ENCODE measurements at places on chromosomes 5 and 9.
A peak's percentile ranks its signal among the peaks of the same experiment; 100 is the strongest.

- no peak for DNase-seq
Measured at GRCh38 chr5:32217886-32218396, 43.8 kb upstream of the GOLPH3 start.

- peak; percentile 81 for DNase-seq
Measured at GRCh38 chr9:89000973-89001916, 10.0 kb downstream of the S1PR3 start.

DNA sequence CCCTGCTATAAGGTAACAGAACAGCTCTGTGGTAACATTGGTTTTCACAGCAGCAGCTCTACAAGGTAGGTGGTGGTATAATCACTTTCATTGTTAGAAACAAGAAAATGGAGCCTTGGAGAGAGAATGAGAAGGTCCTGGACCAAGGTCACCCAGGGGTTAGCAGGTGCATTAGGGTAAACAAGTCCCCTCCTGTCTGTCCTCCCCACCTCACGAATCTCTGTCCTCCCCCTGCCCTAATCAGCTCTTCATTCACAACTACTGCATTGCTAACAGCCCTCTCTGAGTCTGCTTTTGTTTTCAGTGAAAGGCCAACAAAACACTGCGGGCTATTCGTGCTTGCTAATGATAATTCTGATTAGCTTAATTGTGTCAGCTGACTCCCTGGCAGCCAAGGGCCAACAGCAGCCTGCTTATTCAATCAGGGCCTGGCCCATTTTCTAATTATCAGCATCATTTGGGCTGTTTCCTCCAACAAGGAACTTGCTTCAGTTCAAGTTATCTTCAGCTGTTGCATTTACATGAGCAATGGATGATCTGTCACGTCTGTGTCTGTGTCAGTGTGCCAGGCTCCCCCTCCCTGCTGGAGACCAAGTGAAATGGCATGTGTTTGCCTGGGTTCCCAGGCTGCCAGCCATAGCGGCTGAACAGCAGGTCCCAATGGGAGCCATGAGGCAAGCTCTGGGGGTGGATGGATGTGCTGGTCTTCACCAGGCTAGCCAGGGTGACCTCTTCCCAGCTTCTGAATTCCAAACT is 56.7 kb upstream of the EQTN start:
- DNase-seq: peak; percentile 16

DNA sequence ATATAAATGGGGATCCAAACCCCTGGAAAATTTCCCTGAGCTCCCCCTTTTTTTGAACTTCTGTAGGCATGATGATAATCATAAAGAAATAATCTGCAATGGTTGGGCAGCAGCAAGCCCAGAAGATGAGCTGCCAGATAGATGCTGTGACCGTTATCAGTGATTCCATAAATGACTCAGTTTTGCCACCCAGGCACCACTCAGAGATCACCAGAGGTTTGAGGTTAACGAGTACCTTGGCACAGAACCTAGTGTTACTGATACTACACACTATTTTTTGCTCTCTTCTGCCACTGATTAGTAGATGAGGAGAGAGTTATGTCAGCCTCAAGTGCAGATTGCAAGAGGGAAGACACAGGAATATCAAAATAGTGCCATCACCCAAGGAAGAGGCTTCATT is 199.3 kb upstream of the PTGER4 start:
- peak; percentile 97 for DNase-seq

DNA sequence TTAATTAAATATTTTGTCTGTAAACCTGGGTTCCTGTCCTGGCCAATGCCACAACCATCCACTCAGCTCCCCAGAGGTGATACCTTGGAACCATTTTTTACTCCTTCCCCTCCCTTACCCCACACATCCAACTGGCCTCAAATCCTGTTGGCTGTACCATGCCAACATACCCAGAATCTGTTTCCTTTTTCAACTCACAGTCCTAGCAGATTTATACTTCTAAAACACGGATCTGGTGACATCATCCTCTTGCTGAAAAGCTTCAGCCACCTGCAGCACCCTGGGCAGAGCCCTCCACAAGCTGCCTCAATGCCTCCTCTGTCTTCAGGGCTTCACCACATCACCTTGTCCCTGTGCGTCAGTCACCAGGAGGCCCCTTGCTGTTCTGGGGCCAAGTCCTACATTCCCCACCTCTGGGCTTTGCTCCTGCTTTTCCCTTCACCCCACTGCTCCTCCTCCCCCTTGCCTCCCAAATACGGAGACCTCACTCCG is 14.9 kb downstream of the SEMA6A start:
- no peak for DNase-seq

DNA sequence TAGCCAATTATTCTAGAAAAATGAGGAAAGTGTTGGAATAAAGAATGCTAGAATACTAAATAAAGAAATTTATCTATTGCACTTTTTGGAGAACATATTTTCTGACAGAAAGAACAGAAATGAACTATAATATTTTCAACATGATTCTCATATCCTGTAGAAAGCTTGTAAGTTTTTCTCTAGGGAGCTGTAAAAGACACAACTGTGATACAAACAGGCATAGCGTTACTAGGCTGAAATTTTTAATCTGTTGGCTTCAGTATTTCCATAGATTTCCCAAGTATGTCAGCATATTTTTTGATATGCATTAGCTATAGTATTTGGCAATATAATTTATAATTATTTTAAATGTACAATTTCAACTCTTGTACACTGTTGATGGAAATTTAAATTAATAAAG is 31.3 kb downstream of the ANXA1 start:
- no peak for DNase-seq

- no peak for DNase-seq
Measured at GRCh38 chr5:34570143-34570542, 86.0 kb upstream of the RAI14 start.

DNA sequence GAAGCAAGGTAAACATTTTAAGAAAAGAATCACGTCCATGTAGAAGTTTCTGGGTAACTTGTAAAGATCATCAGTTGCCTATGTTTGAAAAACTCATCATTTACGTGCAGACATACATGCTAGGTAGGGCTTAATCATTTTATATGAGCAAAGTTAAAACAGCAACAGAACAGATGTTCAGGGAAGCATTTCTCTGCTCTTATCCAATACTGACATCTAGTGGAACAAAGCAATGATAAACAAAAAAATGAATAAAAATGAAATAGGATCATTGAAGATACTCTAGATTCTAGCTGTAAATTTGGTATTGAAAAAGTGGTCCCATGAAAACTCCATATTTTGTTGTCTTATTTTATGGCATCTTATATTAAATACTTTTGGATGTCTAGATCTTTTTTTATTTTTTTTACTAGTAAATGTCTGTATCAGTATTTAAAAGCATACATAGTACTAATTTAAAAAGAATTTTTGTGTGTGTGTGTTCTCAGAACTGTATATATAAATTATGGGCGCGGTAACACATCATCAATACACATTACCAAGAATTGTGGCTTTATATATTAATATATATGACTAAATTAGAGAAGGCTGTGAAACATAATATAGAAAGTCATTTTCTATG is 1050.2 kb downstream of the CDH12 start:
- DNase-seq: no peak

DNA sequence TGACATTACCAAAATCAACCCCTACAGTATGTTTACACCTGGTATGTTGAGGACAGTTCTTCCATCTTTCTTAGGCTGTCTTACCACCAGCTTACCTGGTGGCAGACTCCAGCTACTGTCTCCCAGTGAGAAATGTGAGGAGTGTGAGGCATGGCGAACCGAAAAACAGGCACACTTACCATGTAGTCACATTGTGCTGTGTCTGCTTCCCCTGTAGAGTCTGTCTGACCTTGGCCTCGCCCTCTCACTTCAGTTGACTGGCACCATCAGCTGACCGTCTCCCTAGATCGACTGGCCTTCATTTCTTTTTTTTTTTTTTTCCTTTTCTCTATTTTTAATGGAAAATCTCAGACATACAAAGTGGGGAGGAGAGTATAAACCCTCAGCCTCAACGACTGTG is 4.9 kb downstream of the ACO1 start:
- DNase-seq: no peak

- DNase-seq: peak; percentile 47
Measured at GRCh38 chr9:37210737-37211523, 90.6 kb downstream of the ZCCHC7 start.

DNA sequence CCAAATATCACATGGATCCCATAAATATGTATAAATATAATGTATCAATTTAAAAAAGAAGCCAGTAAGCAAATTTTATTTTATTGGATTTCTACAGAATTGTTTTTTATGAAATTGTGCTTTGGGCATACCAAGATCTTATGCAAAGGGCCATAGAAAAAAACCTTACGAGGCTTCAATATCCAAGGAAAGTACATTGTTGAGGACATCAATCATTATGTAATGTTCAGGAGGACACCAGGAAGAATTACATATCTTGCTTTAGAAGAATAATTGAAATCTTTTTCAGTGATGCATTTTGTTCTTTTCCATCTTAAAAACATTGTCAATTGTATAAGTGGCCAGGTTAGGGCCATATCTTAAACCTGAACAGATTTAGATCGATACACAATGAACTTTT is 187.8 kb upstream of the GAS1 start:
- DNase-seq: no peak

DNA sequence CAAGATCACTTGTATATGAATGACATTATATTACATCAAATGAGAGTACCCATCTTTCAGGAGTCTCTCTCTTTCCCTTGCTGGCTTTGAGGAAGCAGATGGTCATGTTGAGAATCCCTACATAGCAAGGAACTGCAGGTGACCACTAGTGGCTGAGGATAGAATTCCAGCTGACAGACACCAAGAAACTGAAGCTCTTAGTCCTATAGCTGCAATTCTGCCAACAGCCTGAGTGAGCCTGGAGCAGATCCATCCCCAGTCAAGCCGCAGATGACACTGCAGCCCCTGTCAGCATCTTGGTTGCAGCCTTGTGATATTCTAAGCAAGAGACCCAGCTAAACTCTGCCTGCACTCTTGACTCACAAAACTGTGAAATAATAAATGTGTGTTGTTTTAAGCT is 531.5 kb downstream of the CSNK1G3 start:
- no peak for DNase-seq

DNA sequence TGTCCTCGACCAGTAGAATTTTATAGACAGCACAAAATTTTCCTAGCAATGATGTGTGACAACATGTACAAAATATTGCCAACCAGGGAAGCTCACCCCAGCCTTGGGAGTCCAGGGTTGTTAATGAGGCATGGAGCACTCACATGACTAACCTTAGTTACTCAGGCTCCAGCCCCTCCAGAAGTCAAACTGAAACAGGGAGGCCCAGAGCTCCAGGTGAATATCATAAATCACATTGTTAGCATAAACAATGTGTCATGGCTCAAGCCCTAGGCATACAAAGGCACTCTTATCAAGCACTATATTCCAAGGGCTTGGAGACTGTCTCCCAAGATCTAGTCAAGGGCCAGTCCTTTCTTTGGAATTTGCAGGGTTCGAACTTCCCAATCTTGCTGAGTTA is 44.4 kb downstream of the TNFAIP8 start:
- peak; percentile 48 for DNase-seq

DNA sequence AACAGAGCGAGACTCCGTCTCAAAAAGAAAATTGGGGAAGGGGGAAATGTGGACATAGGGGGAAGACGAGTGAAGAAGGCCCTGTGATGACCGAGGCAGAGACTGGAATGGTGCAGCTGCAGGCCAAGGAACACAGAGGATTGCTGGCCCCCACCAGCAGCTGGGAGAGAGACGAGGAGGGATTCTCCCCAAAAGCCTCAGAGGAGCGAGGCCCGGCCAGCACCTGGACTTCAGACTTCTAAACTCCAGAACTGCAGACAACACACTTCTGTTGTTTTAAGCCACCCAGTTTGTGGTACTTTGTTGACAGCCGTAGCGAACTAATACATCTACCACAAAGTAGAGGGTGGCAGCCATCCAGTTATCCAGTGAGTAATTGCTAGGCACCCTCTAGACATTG is 124.6 kb downstream of the ATPSCKMT start:
- no peak for DNase-seq

- DNase-seq: no peak
Measured at GRCh38 chr9:89780959-89781358, 176.1 kb downstream of the GADD45G start.

- no peak for DNase-seq
Measured at GRCh38 chr5:97388794-97389193, 205.7 kb upstream of the RIOK2 start.

DNA sequence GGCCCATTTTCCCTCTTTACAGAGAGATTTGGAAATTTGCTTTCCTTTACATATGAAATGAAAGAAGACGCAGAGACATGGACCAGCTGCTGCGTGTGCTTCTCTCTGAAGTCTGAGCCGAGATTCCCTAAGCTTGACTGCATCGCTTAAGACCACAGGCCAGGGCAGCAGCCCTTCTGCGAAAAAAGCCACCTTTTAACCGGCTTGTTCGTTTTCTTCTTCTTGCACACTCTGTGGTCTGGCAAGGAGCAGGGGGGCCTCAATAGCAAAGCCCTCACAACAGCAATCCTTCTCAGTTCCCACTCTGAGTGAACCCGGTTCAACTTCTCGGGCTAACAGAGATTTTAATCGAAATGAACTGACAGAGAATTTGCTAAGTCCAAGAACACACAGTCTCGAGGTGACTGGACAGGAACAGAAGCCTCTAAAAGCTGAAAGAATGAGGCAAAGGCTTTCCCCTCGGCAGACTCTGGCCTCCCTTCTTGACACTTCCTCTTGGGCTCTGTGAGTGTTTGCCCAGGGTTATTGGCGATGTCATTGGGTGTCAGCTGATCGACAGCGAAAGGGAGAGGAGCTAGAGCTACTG is 512.9 kb upstream of the KLF4 start:
- DNase-seq: no peak

- DNase-seq: peak; percentile 19
Measured at GRCh38 chr5:126358525-126358924, 64.7 kb upstream of the GRAMD2B start.

DNA sequence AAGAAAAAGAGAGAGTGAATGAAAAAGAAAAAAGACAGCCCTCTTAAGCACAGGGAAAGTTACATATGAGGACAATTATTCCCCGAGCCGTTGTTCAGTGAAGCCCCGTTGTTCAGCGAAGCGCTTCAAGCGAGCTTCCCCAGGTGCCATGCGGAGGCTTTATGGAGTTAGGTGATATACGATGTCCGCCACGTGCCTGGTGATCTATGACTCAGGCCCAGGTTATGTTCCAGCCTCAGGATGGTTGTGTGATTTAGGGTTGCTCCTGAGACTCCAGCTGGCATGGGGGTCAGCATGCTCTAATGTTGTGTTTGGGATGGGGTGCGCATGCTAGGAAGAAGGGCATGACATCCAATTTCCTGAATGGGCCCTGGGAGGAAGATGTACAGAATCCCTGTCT is 365.6 kb downstream of the CDK5RAP2 start:
- no peak for DNase-seq
